ENCODE measurements at places on chromosomes 1 and 21.

DNA sequence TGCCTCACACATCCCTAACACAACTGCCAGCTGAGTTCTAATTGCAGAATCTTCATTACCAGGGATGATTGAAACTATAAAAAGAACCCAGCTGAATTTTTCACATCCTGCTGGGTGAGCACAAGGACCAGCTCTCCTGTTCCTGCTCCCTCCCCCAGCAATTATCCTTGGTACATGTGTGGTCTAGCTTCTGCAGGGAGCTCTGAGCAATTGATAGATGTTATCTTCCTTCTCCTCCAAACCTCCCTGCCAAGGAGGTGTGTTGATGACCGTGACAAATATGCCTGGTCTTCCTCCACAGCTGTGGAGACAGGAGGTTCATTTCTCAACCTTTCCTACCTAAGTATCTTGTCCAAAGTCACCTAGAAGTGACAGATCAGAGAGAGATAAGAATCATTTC lies 65.3 kb upstream of the MAN1A2 start:
- DNase-seq: no peak

GRCh38 chr1:21189906-21190500 lies 13.3 kb upstream of the EIF4G3 start:
- no peak for DNase-seq

DNA sequence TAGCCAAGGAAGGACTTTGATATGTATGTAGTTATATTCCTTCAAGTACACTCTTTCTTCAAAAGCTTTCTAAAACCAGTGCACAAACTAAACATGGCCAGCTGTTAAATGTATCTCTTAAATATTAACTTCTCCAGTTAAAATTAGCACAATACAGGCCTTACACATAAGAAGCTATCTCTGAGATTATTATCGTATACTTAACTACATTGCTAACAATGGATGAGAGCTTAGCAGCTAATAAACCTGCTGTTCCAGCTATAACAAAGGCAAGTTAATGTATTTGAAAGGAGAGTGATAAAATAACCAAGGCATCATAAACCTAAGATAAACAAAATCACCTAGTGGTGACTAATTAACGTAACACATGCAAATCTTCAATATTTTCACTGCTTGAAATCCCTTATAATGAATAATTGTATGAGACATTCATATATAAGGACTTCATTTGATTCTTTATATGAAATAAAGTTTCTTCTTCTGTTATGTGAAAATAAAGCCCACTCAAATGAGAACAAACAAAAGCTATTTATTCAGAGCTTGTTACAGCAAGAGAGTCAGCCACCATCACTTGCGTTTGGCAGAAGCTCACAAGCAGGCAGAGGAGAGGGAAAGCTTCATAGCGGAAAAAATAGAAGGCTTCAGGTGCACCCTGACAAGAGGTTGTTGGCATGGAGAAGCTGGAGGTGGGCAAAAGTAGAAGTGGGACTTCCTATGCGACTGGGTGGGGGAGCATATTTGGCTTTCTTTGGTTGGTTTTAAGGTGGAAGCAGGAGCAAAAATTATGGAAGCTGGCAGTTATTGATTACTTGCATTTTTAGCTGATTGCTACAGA lies 274.1 kb upstream of the CHRM3 start:
- DNase-seq: no peak

GRCh38 chr1:30034627-30035521 lies 688.5 kb downstream of the MATN1 start:
- DNase-seq: no peak

DNA sequence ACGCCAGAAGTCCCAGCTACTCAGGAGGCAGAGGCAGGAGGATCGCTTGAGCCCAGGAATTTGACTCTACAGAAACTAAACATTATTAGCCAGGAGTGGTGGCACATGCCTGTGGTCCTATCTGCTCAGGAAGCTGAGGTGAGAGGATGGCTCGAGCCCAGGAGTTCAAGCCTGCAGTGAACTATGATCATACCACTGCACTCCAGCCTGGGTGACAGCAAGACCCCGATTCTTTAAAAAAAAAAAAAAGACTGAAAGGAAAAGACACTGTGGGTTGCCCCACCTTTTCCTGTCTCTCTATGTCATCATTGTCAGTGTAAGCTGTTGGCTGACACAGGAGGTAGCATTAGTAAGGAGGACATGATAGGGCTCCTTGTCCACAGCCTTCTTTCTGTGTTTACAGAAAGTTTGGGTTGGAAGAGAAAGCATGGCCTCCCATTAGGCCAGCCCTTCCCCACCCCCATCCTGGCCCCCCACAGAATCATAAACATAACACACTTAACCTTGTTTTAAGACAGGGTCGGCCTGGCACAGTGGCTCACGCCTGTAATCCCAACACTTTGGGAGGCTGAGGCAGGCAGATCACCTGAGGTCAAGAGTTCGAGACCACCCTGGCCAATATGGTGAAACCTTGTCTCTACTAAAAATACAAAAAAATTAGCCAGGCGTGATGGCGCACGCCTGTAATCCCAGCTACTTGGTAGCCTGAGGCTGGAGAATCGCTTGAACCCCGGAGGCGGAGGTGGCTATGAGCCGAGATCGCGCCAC lies 20.6 kb upstream of the RCAN3 start:
- DNase-seq: peak; percentile 37

- no peak for DNase-seq
Measured at GRCh38 chr1:10717296-10718082, 79.0 kb downstream of the CASZ1 start.

- DNase-seq: no peak
Measured at GRCh38 chr1:158102881-158103674, 77.6 kb upstream of the CD1D start.

GRCh38 chr1:178530502-178530901 lies 17.6 kb downstream of the TEX35 start:
- no peak for DNase-seq

DNA sequence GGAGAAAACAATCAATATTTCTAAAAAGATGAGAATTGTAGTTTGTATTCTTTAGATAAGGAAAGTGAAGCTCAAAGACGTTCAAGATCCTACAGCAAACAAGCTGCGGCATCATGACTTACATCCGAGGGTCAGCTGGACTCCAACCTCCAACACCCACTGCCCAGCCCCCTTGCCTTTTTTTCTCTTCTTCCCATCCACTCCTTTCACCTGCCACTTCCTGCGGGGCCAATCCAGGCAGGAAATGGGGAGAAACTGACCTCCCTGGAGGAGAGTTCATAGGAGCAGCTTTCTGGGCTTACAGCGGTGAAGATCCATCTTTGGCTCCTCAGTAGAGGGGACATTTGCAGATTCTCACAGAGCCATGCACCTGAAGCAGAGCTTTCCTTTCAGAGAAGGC lies 361.5 kb downstream of the PTPRU start:
- no peak for DNase-seq

All from activated T-cell treated with anti-CD3 and anti-CD28 coated beads, Interleukin-2, amount 50 U/mL, for 72 hours (primary cell).